ENCODE measurements at places on chromosomes 2 and 18. TPM values are rescaled to one million over a fixed set of nuclear protein-coding genes. Genes with fewer than 3 reads are reported as not detected.

The BUB1 gene
- total RNA-seq = 68.4 TPM

The IL36A gene
- 0.34 TPM for total RNA-seq

The PLGLB1 gene
- total RNA-seq = 2.1 TPM

The ERICH2 gene
- not detected for total RNA-seq

The YWHAQ gene
- 339 TPM for total RNA-seq

The ZNF804A gene
- not detected for total RNA-seq

The PSD4 gene
- total RNA-seq = 313 TPM

The IL1F10 gene
- total RNA-seq = not detected

The MSTN gene
- total RNA-seq = not detected

The GBX2 gene
- total RNA-seq = not detected

The PRKAG3 gene
- not detected for total RNA-seq

The CDC42EP3 gene
- total RNA-seq = 9.8 TPM

The SERPINB13 gene
- not detected for total RNA-seq

The PPP4R1 gene
- total RNA-seq = 48.8 TPM

The DNER gene
- total RNA-seq = not detected

The RALBP1 gene
- 39.2 TPM for total RNA-seq
